ENCODE measurements at places on chromosomes 2 and 18.

DNA sequence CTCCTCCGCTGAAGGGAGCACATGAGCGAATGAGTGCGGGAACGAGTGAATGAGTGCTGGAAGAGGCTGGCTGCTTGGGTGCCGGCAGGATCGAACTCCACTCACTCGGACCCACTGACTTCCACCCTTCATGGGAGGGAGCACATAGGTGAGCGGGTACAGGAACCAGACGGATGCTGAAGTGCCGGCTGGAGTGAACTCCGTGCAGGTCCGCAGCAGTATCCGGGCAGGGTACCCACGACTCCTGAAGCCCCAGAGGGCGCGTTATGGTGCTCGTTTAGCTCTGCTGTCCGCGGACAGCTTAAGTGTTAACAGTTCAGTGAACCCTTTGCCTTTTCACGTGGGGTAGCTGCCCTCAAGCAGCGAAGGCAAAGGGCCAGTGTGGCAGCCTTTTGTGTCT, 23.2 kb downstream of the RPRM start:
- no peak for DNase-seq

- DNase-seq: no peak
Observed at GRCh38 chr2:238905644-238906043, 57.8 kb downstream of the TWIST2 start.

DNA sequence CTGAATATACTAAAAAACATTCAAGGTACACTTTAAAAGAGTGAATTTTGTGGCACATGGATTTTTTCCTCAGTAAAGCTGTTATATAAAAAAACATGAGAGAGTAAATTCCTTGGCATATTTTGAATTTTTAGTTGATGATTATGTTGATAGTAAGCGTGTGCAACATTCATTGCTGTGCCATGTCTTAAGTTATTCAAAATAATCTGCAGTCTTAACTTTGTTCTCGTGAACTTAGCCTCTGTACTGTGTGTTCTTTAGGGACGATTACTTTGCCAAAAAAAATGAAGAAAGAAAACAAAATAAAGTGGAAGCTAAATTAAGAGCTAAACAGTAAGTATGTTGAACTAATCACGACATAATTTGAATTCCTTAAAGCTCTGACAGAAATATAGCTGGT, 9.6 kb downstream of the SSB start:
- DNase-seq: no peak

DNA sequence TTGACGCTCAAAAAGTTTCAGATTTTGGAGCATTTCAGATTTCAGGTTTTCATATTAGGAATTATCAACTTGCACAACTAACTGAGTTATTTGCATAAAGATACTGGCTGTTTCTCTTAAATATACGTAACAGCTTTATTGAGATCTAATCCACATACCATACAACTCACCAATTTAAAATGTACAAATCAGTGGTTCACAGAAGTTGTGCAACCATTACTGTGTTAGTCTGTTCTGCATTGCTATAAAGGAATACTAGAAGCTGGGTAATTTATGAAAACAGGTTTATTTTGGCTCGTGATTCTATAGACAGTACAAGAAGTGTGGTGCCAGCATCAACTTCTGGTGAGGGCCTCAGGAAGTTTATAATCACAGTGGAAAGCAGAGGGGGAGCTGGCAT, 8.2 kb downstream of the ATIC start:
- DNase-seq: no peak

GRCh38 chr18:9032519-9032918, 70.0 kb upstream of the NDUFV2 start:
- DNase-seq: no peak

DNA sequence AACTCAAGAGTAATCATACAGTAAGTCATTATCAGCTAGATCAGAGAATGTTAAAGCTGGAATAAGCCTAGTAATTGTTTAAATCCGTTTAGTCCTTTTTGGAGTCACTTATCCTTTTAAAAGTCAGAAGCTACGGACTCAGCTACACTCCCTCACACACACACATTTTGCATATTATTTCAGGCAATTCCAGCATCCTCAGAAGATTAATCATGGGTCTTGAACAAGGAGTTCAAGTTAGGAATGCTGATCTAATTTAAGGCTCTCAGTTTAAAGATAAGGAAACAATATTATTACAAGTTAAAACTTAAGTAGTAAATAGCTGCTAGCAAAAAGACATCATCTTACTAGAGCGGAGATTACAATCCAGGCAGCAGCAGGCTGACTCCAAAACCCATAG, 74.3 kb downstream of the GTF3C3 start:
- no peak for DNase-seq

DNA sequence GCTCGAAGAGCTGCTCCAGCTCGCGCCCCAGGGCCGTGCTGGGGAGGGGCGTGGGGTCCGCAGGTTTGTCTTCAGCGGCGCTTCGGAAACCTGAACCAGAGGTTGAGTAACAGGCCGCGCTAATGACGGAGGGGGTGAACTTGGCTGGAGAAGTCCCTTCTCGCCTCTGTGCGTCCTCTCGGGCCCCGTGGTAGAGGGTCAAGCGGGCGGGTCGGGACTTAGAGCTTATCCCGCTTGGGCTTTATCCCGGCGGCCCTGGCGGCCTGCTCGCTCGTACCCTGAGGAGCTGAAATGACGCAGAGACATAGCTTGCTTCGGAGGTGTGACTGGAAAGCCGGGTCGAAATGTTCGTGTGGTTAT, 479 bp downstream of the RNMT start:
- peak; percentile 12 for DNase-seq

DNA sequence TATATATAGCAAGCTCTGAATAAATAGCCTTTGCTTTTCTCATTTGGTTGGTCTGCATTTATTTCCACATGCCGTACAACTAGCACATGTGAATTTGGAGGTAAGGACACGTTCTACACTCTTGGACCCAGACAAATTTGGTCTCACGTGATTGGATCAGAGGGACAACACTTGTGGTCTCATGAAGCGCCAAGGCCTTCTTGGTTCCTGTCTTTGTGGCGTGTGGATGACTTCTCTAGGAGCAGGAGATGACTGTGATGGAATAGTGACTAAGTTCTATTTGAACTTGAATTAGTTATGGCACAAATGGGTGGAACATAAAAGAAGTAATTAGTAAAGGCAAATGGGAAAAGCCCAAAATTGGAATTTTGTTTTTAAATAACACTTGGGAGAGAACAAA, 206.9 kb downstream of the BCL2 start:
- DNase-seq: no peak

DNA sequence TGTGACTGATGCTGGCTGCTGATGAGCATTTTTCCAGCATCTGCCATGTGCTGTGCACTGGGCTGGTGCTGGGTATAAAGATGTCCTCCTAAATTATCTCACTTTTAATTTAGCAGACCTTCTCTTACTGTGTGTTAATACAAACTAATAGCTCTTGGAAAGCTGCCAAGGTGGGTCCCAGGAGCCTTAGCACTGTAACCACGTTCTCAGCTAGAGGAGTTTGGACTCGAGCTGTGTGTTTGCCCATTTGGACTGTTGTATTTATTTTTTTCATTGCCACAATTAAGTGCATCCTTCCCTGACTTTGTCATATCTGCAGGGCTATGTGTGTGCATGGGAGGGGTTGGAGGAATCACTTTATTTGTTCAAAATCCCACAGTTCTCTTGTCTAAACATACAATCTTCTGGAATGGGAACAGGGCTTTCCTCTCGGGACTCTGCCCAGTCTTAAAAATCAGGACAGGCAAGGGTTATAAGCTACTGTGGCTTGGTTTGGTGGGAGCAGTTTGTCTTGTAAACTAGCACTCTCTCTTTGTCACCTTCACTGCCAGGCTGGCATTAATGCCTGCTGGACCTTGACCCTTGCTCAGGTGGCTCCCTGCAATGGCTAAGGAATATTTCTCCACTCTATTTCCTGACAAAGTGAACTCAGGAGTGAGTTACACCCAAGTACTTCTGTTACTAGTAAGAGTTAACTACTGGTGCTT, 129.7 kb upstream of the MGAT5 start:
- DNase-seq: no peak

DNA sequence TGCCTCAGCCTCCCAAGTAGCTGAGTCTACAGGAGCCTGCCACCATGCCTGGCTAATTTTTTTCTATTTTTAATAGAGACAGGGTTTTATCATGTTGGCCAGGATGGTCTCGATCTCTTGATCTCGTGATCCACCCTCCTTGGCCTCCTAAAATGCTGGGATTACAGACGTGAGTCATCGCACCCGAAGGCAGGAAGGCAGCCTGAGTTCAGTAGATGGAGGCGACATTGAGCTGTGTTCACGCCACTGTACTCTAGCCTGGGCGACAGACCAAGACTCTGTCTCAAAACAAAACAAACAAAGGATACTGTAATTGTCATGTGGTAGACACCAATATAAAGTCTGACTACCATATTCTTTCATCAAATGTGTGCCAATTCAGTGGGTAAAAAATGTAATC, 500.9 kb upstream of the DSEL start:
- no peak for DNase-seq

GRCh38 chr2:157874997-157875640, 1.0 kb downstream of the ACVR1 start:
- no peak for DNase-seq

DNA sequence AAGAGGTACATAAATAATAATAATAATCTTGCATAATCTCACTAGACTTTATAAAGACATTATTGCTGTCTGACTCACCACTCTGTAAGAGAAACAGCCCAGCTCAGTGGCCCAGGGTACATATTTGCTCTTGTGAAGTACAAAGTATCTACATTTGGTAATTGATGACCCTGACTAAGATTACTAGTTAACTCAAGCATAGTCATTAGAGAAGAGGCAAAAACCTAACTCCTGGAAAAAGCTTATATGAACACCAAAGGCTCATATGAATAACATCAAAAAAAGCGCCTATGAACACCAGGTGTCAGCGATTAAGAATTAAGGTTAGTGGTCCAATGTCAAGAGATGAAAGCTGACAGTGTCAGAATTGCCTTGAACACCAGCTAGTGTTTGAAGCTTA, 38.4 kb downstream of the RAD51AP2 start:
- no peak for DNase-seq

GRCh38 chr2:9807555-9808305, 35.5 kb upstream of the TAF1B start:
- DNase-seq: no peak

- no peak for DNase-seq
Observed at GRCh38 chr18:361941-362310, 94.1 kb upstream of the THOC1 start.

GRCh38 chr2:108805782-108806181, 19.2 kb downstream of the CCDC138 start:
- no peak for DNase-seq

DNA sequence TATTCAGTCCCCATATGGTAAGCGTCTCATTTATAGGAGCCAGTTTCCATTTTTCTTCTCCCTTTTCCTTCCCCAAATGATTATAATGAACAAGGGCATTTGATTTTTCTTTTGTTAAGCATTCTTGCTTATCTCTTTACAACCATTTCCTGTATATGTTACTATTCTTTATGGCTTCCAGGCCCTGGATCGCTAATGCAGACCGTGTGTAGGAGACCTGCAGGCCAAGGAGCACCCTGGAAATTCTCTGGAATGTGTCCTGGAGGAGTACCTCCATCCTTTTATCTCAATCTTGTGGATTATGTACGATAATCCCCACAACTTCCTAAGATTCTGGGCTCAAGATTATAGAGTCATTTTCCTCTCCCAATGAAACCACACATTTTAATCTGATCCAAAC, 439.6 kb upstream of the MMADHC start:
- no peak for DNase-seq

- no peak for DNase-seq
Observed at GRCh38 chr2:239086325-239087020, 238.6 kb downstream of the TWIST2 start.

DNA sequence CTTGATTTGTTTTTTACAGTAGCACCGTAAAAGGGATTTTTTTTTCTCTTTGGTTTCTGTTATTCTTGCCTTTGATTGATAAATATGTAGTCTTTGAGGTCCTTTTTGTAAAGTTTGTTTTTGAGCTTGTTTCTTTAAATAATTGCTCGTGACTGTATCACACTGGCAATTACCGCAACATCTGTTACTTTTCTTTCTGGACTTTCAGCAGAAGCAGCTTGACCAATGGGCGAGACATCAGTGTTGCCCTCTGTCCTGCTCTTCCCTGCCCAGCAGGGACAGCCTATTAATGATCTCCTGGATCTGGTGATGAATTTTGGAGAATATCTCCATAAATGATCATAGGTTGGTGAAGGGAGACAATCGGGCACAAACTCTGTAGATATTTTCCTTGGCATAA, 74.9 kb downstream of the TDRD15 start:
- DNase-seq: no peak

GRCh38 chr2:162382278-162382677, 38.3 kb downstream of the GCA start:
- DNase-seq: no peak

- DNase-seq: no peak
Observed at GRCh38 chr18:70370762-70371733, 82.2 kb downstream of the SOCS6 start.

DNA sequence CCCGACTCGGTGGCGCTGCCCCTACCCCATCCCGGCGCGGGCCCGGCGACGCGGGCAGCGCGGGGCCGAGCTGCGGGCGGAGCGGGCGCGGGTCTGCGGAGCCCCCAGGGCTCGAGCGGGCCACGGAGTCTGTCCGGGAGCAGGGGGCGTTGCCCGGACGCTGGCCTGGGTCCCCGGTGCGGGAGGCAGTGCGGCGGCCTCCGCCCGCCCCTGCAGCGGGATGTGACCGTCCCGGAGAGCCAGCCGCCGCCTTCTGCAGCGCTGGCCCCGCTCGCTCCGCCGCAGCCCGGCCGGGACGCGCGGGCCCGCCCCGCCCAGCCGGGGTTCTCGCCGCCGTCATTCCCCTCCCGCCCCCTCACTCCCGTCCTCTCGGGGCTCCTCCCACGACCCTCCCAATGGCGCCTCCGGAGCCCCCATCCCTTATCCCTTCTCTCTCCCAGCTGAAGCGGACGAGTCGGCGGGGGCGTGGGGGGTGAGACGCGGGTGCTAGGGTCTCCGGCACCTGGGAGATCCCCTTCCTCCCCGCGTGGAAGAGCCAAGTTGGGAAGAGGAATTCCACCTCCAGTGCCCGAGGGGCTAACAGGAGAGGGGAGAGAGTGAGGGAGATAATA, at the start of gene FNDC4:
TSS of gene FNDC4 (minus strand) at position 257 of the 611 bp plus-strand sequence. CDS start 521 bp downstream, outside the sequence.
- no peak for DNase-seq

- no peak for DNase-seq
Observed at GRCh38 chr2:32702303-32703064, 74.6 kb downstream of the TTC27 start.

DNA sequence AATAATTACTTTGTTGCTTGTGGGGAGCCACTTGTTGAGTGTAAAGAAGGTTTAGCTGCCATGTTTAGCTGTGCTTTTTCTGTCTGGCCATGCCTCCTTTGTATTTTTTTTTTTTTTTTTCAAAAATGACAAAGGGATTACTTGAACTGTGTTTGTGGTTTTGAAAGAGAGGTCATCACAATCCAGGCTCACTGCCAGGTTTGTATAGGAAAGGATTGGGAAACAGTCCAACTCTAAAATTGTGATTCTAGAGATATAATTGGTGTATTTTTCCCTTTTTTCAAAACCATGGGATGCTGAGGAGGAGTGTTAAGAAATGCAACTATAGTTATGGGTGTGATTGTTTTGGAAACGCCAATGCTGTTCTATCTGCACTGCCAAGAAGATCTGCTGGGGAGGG, 4.3 kb downstream of the ITPRIPL1 start:
- no peak for DNase-seq

GRCh38 chr2:200032895-200033294, 77.5 kb downstream of the MAIP1 start:
- DNase-seq: no peak

- peak; percentile 86 for DNase-seq
Observed at GRCh38 chr2:131105156-131105949, at the start of gene PLEKHB2. PLEKHB2 (plus strand) TSS chr2:131105336; CDS start chr2:131120942, 15,606 bp downstream.

- DNase-seq: no peak
Observed at GRCh38 chr2:143828763-143829537, 691.0 kb downstream of the ZEB2 start.

- no peak for DNase-seq
Observed at GRCh38 chr18:68847219-68847837, 49.4 kb downstream of the CCDC102B start.

Measured in GM12892 (cell line).